CD4-positive, alpha-beta T cell treated with Interleukin-4 for 4 hours (primary cell): ENCODE measurements at places on chromosomes 1 and 21.

GRCh38 chr21:15298306-15298705 is 233.5 kb upstream of the NRIP1 start:
- DNase-seq = no peak

DNA sequence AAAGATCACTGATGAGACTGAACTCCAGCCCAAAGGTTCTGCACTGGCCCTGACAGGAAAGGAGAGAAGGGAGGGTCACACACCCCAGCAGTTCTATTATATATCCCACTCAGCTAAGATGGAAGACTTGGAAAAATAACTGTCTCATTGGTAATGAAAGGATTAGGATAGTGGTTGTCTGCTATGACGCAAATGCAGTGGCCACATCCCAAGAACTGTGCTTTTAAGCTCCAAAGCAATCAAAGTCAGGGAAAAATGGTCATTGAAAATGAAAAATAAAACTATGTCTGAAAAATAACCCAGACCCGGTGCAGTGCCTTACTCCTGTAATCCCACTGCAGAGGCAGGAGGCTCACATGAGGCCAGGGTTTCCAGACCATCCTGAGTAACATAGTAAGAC is 31.0 kb downstream of the PSMG1 start:
- DNase-seq = no peak

- DNase-seq = peak; percentile 69
Measured at GRCh38 chr1:235075048-235075776, 53.4 kb downstream of the TOMM20 start.

DNA sequence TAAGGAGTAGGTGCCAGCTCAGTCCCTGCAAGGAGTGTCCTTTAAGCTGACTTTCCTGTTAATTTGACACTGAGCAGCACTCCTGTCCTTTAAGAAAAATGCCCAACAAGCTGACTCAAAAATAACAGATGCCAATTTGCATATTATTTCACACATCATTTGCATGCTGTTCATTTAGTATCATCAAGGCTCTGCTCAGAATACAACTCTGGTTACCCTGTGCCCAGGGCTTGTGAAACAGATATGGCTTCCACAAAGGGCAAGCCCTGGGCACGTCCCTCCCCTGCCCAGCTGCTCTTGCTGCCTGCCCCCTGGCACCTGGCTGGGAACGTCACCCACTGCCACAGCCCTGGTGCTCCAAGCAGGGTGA is 10.3 kb downstream of the KCNN3 start:
- DNase-seq = no peak

GRCh38 chr1:158145173-158145719 is 35.4 kb upstream of the CD1D start:
- DNase-seq = no peak

GRCh38 chr21:36115138-36115730 is 19.6 kb upstream of the CBR3 start:
- DNase-seq = no peak

- DNase-seq = no peak
Measured at GRCh38 chr1:224559981-224560728, 56.0 kb upstream of the CNIH3 start.

DNA sequence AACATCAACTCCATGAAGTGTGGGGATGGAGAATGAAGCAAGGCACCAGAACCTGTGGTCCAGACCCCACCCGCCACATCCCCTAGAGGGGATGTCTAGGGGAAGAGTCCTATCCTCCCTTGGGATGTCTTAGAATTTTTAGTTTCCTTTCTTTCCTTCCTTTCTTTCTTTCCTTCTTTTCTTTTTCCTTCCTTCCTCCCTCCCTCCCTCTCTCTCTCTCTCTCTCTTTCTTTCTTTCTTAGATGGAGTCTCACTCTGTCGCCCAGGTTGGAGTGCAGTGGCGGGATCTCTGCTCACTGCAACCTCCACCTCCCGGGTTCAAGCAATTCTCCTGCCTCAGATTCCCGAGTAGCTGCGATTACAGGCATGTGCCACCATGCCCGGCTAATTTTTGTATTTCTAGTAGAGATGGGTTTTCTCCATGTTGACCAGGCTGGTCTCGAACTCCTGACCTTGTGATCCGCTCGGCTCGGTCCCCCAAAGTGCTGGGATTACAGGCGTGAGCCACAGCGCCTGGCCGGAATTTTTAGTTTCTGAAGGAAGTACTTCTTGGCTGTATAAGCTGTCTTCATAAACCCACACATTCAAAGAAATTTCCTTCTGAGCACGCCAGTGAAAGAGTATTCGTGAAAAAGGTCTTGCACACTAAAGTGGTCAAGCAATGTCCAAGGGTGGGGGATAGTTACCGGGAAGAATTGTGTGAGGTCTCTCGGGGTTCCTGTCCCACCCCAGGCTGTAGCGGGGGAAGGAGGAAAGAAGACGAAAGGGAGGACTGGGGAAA is 20.8 kb upstream of the LEFTY2 start:
- DNase-seq = no peak

- no peak for DNase-seq
Measured at GRCh38 chr1:183881387-183882131, 76.6 kb downstream of the RGL1 start.

DNA sequence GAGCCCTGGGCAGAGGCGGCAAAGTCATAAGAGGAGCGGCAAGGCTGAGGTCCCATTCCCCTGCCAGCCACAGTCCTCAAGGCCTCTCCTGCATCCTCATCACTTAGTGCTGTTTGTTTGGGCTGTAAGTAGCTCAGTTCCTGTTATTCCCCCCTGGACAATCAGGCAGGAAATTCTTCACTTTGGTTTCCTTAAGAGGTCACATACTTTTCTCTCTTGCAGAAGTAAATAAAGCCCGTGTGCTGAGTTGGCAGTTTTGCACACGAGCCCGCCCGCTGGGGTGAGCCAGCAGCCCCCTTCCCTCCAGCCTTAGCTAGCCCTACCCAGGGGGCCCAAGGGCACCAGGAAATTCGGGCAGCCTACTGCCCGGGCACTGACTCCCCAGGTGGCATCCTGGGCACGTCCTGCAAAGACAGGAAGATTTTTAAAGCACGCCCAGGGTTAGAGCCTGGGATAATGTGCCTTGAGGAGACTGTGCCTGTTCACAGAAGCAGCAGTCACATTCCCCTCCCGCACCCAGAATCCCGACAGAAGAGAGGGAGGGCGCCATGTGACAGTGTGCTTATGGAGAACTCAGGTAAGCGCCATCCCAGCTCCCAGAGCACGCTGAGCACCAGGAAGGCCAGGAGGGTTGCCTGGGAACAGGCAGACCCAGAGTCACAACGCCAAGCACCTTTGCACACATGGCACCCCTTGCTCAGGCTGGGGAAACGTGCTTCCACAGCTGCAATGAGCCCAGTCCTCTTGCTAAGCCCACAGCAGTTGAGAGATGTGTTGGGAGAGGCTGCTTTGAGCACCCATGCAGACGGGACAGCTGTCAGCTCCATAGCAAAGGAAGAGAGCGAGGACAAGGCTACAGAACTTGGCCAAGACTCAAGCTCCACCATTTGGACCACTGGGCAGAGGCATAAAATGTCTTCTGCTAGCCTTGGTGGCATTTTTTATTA is 144.5 kb upstream of the TMEM51 start:
- no peak for DNase-seq

DNA sequence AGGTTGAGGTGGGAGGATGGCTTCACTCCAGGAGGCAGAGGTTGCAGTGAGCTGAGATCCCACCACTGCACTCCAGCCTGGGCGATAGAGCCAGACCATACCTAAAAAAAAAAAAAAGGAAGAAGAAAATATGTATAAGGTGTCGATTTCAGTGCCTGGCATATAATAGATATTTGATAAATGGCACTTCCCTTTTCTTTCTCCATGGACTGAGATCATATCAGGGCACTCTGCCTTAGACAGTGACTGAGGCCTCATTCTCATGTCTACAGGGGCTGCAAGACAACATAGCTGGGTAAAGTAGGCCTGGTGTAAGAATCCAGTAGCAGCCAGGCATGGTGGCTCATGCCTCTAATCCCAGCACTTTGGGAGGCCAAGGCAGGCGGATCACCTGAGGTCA is 21.2 kb downstream of the PCAT6 start:
- no peak for DNase-seq

DNA sequence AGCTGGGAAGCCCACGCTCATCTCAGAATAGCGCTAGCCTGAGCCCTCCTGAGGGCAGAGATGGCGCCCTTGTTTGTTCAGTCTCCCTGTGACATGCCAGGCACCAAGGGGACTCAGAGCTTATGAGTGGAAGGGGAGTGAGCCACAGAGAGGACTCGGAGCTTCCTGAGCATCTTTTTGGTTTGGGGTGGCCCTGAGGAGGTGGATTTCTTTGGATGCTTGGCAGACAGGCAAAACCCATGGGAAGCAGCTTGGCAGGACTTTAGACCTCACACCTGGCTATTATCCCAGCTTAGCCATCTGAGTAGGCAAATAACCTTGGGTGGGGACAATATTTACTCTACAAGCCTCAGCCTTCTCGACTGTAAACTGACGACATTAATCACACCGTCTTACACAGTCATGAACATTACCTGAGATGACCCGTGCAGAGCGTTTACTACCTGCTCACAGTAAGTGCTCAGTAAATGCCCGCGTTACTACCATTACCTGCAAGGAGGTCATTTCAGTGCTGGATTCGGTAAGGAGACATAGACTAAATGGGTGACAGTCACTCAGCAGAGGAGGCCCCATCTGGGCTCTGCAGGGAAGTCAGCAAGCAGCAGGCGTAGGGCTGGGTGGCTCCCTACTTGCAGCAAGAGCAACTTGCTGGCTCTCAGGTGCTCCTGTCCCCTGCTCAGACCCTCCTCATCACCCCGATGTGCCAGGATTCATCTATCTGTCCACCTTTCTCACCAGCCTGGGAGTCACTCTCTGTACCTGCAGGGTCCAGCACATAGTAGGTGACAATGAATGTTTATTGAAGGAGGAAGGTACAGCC is 54.9 kb downstream of the KLHDC7A start:
- DNase-seq = no peak

- no peak for DNase-seq
Measured at GRCh38 chr21:42346866-42347600, 3.8 kb downstream of the TFF2 start.

GRCh38 chr1:174815036-174815435 is 184.7 kb upstream of the CACYBP start:
- DNase-seq = peak; percentile 9

DNA sequence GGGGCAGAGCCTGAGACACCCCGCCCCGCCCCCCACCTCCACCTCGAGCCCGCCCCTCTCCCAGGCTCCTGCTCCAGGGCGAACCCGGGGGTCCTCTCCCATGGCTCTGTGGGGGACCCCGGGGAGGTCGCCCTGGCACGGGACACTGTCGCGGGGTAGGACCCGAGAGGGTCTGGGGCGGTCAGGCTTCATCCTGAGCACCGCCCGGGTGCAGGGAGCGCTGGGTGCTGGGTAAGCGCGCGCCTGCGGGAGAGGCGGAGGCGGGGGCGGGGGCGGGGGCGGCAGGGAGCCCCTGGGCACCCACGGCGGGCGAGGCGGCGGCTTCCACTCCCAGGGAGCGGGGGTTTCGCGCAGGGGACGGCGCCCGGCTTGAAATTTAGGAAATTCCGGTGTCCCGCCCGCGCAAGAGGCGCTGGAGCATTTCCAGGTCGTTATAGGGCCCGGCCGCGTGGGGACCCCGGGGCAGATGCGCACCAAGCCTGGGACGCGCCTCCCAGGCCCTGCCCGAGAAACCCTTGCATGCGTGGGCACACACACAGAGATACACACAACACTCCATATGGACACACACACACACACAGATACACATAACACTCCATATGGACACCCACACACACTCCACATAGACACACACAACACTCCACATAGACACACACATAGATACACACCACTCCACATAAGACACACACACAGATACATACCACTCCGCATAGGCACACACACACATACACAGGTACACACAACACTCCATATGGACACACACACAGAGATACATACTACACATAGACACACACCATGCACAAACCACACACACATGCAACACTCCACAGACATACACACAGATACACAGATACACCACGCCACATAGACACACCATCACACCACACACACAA is 48.7 kb upstream of the SLC19A1 start:
- peak; percentile 19 for DNase-seq

GRCh38 chr1:166395729-166396128 is 228.9 kb upstream of the FAM78B start:
- no peak for DNase-seq

DNA sequence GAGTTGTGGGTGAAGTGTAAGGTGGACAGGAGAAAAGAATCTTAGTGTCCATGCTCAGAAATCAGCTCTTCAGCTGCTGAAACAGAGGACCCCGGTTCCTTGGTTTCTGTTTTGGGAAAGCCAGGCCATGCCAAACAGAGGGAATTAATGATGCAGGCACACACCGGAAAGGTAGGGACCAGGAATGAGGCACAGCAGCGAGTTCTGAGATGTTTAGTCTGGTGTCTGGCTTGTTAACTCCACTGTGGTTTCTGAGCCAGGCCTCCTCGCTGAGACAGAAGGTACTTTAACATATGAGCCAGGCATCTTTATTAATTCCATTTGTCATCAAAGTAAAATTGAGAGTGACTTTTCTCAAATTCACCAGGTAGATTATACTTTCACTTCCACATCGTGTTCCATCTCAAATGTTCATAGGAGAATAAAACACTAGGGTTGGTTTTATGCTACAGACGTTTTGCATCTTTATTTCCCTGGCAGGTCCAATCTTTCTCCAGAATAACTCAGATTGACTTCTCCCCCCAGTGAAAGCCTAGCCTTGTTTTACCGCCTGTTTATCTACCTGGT is 23.5 kb downstream of the LRRC8D start:
- peak; percentile 51 for DNase-seq

GRCh38 chr1:96945509-96946084 is 224.0 kb downstream of the PTBP2 start:
- DNase-seq = no peak

DNA sequence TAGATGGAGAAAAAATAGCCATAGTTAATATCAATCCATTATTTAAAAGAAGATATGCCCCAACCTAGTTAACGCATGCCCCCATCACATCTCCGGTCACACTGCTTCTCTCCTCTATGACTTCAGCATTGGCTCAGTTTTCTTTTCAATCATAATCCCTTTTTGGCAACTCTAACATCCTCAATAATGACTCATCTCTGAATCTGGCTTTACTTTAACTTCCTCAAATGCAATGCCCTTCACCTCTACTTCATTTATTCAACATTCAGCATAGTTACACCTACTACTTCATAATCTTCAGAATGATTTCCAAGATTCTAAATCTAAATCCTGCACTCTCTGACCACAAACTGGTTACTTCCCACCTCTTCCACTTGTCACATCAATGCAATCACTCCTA is 417.3 kb downstream of the USH2A start:
- no peak for DNase-seq

DNA sequence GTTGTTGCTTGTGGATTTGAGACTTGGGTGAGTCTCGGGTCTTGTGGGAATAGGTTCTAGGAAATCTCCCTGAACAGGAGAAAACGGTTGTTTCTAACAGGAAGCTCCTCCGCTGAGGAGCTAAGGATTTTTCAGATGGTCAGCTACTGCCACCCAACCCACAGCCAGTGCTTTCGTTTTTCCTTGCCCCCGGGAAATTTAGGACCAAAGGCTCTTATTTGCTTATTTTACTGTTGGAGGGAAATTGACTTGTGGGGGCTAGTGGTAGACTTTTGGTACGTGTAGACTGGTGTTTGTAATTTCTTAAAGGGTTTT is 792 bp downstream of the SNX7 start:
- no peak for DNase-seq

- peak; percentile 42 for DNase-seq
Measured at GRCh38 chr21:34889320-34889675, 159.8 kb downstream of the RUNX1 start.
